ENCODE measurements at places on chromosomes 7 and 10. TPM values are rescaled to one million over a fixed set of nuclear protein-coding genes. Genes with fewer than 3 reads are reported as not detected.

The TRIM24 gene
- total RNA-seq = 17.9 TPM

The PDE1C gene
- not detected for total RNA-seq

The BEND7 gene
- not detected for total RNA-seq

The MSMB gene
- not detected for total RNA-seq

The GPR22 gene
- not detected for total RNA-seq

DNA sequence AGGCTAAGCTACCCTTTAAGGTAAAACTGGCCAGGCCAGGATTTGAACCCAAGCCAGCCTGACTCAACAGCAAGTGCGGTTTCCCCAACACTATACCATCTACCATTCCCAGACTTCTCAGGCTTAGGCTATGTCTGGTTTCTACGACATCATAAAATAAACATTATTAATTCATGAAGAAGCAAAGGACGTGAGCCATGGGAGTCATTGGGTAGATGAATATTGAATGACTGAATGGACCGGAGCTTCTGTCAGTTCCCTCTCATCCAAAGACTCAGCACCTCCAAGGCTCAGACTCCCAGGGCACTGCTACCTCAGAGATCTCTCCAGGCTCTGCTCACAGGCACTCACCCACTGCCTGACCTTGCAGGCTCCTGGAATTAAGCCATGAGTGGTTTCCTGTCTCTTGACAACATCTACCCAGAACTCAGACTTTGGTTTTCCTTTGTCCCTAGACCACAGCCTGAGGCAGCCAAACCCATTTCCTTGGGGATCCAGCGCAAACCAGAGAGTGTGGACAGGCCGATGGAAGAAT, 64.6 kb upstream of the STEAP1B start:
- H3K36me3 ChIP-seq = no peaks in the 10 kb centered on the region
- peaks cover 75% of the 10 kb centered on the region for H3K27me3 ChIP-seq
- peaks cover 43% of the 10 kb centered on the region for H3K4me1 ChIP-seq
- no peak overlapping the region for H3K27ac ChIP-seq
- H3K4me3 ChIP-seq = no peak overlapping the region
- no peak for DNase-seq

DNA sequence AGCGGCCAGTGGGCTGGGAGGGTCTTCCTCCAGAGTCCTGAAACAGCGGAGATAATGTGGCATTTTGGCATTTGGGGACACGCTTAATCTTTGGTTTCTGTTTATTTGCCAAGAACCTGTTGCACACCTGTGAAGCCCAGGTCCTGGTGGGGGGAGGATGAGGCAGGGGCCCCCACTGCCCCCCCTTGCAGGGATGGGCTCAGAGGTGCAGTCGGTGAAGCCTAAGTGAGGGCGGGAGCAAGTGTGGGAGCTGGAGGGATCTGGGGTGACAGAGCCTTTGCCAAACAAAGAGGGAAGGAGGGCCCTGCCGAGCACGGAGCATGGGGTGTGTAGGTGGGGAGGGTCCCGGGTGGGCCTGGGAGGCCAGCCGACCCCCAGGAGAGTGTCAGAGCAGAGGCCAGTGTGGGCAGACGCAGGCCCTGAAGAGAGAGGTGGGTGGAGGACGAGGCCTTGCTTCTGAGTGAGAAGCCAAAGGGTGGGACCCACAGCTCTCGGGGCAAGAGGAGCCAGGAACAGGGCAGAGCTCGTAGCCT, 62.1 kb upstream of the ADGRA1 start:
- no peak overlapping the region for H3K4me3 ChIP-seq
- no peak overlapping the region for H3K27ac ChIP-seq
- no peaks in the 10 kb centered on the region for H3K36me3 ChIP-seq

DNA sequence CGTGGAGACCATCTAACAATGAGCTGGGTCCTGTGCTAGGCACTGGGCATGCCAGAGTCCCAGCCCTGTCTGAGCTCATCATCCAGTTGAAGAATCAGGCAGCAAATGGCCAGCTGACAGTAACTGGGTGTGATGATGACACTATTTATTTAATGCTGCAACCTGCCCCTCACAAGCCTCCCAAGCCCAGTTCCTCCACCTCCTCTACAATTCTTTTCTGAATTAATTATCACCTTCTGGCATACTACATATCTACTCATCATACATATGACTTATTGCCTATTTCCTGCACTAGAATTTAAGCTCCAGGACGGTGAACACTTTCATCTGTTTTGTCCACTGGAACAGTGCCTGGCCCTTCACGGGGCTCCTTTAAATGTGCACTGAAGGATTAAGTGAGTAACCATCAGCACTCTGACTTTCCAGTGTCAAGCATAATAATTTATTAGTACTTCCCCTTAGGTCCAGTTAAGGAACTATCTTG, 96.7 kb upstream of the LAMB4 start:
- peaks cover 7% of the 10 kb centered on the region for H3K36me3 ChIP-seq
- no peaks in the 10 kb centered on the region for H3K27me3 ChIP-seq
- H3K4me1 ChIP-seq = no peaks in the 10 kb centered on the region
- no peak for DNase-seq

GRCh38 chr7:106895246-106895864, 30.3 kb downstream of the PIK3CG start:
- H3K27me3 ChIP-seq = no peaks in the 10 kb centered on the region
- peaks cover 46% of the 10 kb centered on the region for H3K4me1 ChIP-seq
- peak overlapping the region; percentile 11 for H3K27ac ChIP-seq
- peaks cover 60% of the 10 kb centered on the region for H3K36me3 ChIP-seq
- H3K4me3 ChIP-seq = no peak overlapping the region

Data from activated naive CD8-positive, alpha-beta T cell treated with anti-CD3 and anti-CD28 coated beads for 36 hours (primary cell).